GM23338 (cell line): ENCODE measurements at places on chromosomes 7 and 10. TPM values are rescaled to one million over a fixed set of nuclear protein-coding genes. Genes with fewer than 3 reads are reported as not detected.

DNA sequence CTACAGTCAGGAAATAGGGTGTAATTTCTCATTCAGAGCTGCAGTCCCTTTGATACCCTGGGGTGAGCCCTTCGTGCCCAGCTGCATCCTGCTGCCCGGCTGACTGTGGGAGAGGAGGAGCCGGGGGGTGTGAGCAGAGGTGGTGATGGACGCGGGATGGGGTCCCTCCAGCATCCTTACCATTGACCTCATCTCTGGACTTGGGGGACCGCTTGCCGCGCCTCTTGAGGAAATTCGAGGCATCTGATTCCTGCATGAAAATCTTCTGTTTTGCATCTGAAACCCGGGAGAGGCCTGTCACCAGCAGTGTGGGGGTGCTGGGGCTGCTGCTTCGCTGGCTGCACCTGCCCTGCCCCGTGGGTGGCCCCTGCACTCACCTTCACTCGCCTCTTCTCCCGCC is 816 bp downstream of the UCMA start:
- H3K4me1 ChIP-seq = peaks cover 41% of the 10 kb centered on the region
- H3K36me3 ChIP-seq = no peaks in the 10 kb centered on the region
- H3K27ac ChIP-seq = no peak overlapping the region
- no peaks in the 10 kb centered on the region for H3K27me3 ChIP-seq
- peak; percentile 53 for DNase-seq
- peak overlapping the region; percentile 49 for H3K4me3 ChIP-seq

DNA sequence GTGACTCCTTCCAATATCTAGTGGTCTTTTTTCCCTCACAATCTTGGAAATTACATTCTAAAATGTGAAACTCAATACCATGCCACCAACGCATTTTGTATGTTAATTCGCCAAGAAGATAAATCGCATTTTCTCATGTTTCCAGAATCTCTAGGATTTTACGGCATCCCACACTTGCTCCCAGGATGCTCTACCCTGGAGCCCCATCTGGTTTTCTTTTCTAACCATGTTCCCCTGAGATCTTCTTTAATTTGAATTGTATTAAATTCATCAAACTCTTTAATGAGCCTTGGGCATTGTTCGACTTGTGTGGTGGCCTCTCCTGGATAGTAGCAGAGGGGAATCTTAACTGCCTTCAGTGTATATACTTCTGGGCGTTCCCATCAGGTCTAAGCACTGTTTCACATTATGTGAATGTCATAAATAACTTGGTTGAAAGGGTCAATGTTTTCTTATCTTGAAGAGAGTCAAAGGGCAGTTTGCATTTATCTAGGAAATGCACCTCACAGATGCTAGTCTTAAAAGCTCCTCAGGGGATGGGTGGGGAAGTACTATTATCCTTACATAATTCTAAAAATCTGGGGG is 169.1 kb upstream of the MEOX2 start:
- no peaks in the 10 kb centered on the region for H3K27me3 ChIP-seq
- no peaks in the 10 kb centered on the region for H3K36me3 ChIP-seq
- no peaks in the 10 kb centered on the region for H3K4me1 ChIP-seq
- no peak overlapping the region for H3K27ac ChIP-seq

- DNase-seq = no peak
- H3K4me3 ChIP-seq = no peak overlapping the region
- H3K27me3 ChIP-seq = no peaks in the 10 kb centered on the region
- H3K27ac ChIP-seq = no peak overlapping the region
- no peaks in the 10 kb centered on the region for H3K36me3 ChIP-seq
Observed at GRCh38 chr10:83012866-83013265, 1126.4 kb upstream of the GHITM start.

GRCh38 chr10:110522365-110522988 is 24.8 kb downstream of the DUSP5 start:
- no peak for DNase-seq
- no peak overlapping the region for H3K27ac ChIP-seq
- H3K36me3 ChIP-seq = no peaks in the 10 kb centered on the region
- H3K4me1 ChIP-seq = peaks cover 13% of the 10 kb centered on the region
- H3K4me3 ChIP-seq = no peak overlapping the region
- H3K27me3 ChIP-seq = no peaks in the 10 kb centered on the region

DNA sequence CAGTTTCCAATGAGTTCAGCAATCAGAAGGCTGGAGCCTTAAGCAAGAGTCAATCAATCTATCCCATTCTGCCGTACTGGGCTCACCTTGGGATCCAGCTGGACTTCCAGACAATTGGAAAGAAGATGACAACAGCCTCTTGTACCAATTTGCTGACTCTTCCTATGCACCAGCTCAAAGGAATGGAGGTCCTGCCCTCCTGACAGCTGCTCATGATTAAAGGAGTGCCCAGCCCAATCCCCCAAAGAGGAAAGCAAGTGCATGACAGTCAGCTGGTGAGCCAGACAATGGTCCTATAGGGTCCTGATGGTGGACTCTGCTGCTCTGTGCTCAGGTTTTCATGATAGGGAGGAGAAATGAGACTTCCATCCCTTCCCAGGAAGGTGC is 25.1 kb downstream of the VSTM4 start:
- no peaks in the 10 kb centered on the region for H3K36me3 ChIP-seq
- no peak for DNase-seq
- no peaks in the 10 kb centered on the region for H3K27me3 ChIP-seq
- H3K27ac ChIP-seq = no peak overlapping the region

- H3K36me3 ChIP-seq = no peaks in the 10 kb centered on the region
- H3K4me3 ChIP-seq = no peak overlapping the region
- H3K27me3 ChIP-seq = no peaks in the 10 kb centered on the region
- no peaks in the 10 kb centered on the region for H3K4me1 ChIP-seq
Observed at GRCh38 chr10:15735763-15736162, 16.0 kb upstream of the ITGA8 start.

GRCh38 chr10:83178526-83178925 is 960.8 kb upstream of the GHITM start:
- no peaks in the 10 kb centered on the region for H3K36me3 ChIP-seq
- DNase-seq = no peak
- no peaks in the 10 kb centered on the region for H3K4me1 ChIP-seq

DNA sequence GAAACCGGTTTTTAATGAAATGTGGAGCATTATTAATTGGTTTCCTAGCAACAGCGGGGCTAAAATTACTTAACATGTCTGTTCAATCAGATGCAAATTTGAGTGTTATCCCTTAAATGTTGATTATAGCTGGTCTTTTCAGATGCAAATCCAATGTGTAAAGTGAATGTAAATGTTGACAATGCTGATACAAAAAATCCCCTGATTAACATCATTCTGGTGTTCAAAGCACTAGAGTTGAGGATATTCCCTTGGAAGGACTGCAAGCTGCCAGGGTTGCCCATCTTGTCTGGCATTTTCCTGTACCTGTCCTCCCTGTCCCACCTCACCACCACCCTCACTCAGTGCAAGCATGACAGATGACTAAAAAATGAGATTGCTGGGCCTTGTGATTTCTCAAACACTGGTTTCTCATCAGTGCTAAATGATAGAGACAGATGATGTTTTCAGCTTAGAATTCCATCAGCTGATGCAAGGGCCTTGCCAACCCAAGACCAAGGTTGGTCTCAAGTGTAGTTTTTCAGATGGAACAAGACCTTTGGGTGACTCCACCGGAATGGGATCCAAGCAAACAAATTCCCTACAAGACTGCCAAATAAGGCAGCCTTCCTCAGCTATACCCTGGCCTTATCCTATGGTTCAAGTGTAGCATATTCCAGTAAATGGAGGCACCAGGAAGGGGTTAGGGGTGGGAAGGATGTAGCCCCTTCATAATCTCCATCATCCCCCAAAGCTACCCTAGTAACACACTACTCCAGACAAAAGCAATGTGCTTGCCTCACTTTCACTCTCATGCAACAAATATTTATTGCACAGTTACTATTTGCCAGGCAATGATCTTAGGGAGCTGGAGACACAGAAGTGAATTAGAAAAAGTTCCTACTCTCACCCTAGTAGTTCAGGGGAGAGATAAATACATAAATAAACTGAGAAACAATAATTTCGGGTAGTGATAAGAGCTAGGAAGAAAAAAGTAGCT is 54.9 kb downstream of the JAZF1 start:
- 0 out of 2 replicates have a peak, but pooled peaks cover 3% of the 10 kb centered on the region for H3K36me3 ChIP-seq
- no peak overlapping the region for H3K27ac ChIP-seq
- peak overlapping the region; percentile 2; the same call in 1 of the 2 replicates for H3K4me3 ChIP-seq
- DNase-seq = peak; percentile 69
- peaks cover 22% of the 10 kb centered on the region; the same call in 1 of the 2 replicates for H3K27me3 ChIP-seq
- H3K4me1 ChIP-seq = peaks cover 23% of the 10 kb centered on the region

- DNase-seq = no peak
- H3K36me3 ChIP-seq = no peaks in the 10 kb centered on the region; the same call in 1 of the 2 replicates
- no peaks in the 10 kb centered on the region for H3K4me1 ChIP-seq
- no peak overlapping the region for H3K27ac ChIP-seq
- no peaks in the 10 kb centered on the region for H3K27me3 ChIP-seq
- H3K4me3 ChIP-seq = no peak overlapping the region
Observed at GRCh38 chr10:81000781-81001180, 463.1 kb downstream of the SH2D4B start.

DNA sequence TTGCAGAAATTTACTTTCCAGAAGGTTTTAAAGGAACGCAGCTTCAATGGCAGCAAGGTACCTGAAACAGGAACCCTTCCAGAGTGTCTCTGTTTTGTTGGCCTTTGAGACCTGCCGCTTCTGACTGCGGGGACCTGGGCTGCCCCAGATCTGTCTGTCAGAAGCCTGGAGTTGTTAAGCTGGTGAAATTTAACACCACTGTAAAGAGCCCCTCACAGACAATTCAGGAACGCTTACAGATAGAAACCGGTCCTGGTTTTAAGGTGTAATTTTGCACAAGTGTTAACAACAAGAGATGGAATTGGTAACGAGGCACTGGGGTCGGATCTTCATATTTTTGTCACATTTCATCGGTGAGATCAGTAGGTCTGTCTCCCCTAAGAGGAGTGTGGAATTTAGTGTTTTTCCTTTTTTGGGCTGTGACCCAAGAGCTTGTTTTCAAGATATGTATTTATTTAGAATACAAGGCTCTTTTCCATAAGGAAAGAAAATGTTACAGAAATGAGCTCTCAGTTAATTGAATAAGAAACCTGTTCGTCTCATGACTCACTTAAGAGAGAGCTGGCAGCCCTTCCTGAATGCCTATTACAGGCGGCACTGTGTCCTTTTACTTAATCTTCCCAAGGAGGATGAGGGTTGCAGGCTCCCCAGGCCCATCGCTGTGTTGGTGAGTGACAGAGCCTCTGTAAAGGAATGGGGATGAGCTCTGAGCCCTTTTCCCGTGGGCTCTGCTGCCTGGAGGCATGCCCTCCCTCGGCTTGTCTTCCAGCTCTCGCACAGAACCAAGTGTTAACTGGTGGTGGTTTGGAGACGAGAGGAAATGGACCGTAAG is 168.7 kb downstream of the CUX1 start:
- H3K4me1 ChIP-seq = peaks cover 18% of the 10 kb centered on the region
- H3K36me3 ChIP-seq = no peaks in the 10 kb centered on the region
- H3K27me3 ChIP-seq = no peaks in the 10 kb centered on the region
- H3K27ac ChIP-seq = peak overlapping the region; percentile 23; the same call in 1 of the 2 replicates
- no peak overlapping the region for H3K4me3 ChIP-seq

GRCh38 chr10:123878666-123879303 is 12.8 kb downstream of the CPXM2 start:
- H3K4me1 ChIP-seq = no peaks in the 10 kb centered on the region
- no peaks in the 10 kb centered on the region for H3K27me3 ChIP-seq
- no peaks in the 10 kb centered on the region; the same call in 1 of the 2 replicates for H3K36me3 ChIP-seq
- no peak overlapping the region for H3K4me3 ChIP-seq
- H3K27ac ChIP-seq = no peak overlapping the region

DNA sequence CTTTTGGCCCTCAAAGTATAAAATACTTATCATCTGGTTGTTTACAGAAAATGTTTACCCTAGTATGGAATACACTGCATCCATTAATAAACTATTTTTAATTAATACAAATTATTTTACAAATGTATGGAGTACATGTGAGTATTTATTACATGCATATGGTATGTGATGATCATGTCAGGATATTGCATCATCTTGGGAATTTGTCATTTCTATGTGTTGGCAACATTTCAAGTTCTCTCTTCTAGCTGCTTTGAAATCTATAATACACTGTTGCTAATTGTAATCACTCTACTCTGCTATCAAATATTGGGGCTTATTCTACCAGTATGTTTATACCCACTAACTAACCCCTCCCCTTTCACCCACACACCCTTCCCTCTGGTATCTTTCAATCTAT is 103.9 kb upstream of the THSD7A start:
- H3K36me3 ChIP-seq = no peaks in the 10 kb centered on the region
- DNase-seq = no peak
- H3K27me3 ChIP-seq = no peaks in the 10 kb centered on the region
- no peak overlapping the region for H3K27ac ChIP-seq

GRCh38 chr10:79628988-79629954 is 18.5 kb downstream of the SFTPA1 start:
- no peak for DNase-seq
- H3K36me3 ChIP-seq = no peaks in the 10 kb centered on the region
- H3K4me1 ChIP-seq = no peaks in the 10 kb centered on the region
- no peak overlapping the region for H3K27ac ChIP-seq
- no peak overlapping the region for H3K4me3 ChIP-seq
- H3K27me3 ChIP-seq = no peaks in the 10 kb centered on the region

- no peak overlapping the region for H3K27ac ChIP-seq
- no peaks in the 10 kb centered on the region for H3K36me3 ChIP-seq
- DNase-seq = peak; percentile 74
- no peak overlapping the region for H3K4me3 ChIP-seq
- no peaks in the 10 kb centered on the region for H3K27me3 ChIP-seq
- H3K4me1 ChIP-seq = no peaks in the 10 kb centered on the region
Observed at GRCh38 chr7:6546498-6547251, 4.6 kb downstream of the GRID2IP start.

GRCh38 chr10:95026461-95026860 is 42.8 kb downstream of the CYP2C8 start:
- no peak overlapping the region for H3K4me3 ChIP-seq
- H3K4me1 ChIP-seq = no peaks in the 10 kb centered on the region
- no peaks in the 10 kb centered on the region for H3K36me3 ChIP-seq
- H3K27me3 ChIP-seq = no peaks in the 10 kb centered on the region
- H3K27ac ChIP-seq = no peak overlapping the region

The MUC3A gene
- polyA plus RNA-seq = 44.4 and 45.7 TPM in 2 replicates

The CALML3 gene
- polyA plus RNA-seq = not detected in 2 replicates

The CACNB2 gene
- polyA plus RNA-seq = 3.7 and 5.0 TPM in 2 replicates

The CARD11 gene
- polyA plus RNA-seq = 17.7 and 19.0 TPM in 2 replicates

The MSMB gene
- polyA plus RNA-seq = not detected in 2 replicates

The KLLN gene
- 0.29 and 0.35 TPM in 2 replicates for polyA plus RNA-seq

The AMPH gene
- polyA plus RNA-seq = 4.8 and 5.2 TPM in 2 replicates
